ENCODE measurements at places on chromosomes 16 and 17.

DNA sequence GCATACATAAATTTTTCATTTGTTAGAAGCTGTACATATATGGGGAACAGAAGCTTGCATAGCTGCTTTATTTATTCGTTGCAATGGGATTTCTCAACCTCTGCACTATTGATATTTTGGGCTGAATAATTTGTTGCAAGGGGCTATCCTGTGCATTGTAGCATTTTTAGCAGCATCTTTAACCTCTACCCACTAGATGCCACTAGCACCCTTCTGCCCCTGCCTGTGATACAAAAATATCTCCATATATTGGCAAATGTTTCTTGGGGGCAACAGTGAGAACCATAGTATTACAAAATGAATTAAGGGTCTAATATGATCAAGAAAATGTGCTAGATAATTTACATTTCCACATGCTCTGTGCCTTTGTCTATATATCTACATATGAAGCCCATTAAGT, 1401.0 kb downstream of the CDH11 start:
- DNase-seq, result no peak

- no peak for DNase-seq
These were observed 846 bp downstream of the CPNE7 start for GRCh38 chr16:89576153-89577054.

GRCh38 chr16:85321509-85322271, 209.4 kb upstream of the CIBAR2 start:
- DNase-seq, result no peak

- no peak for DNase-seq
These were observed 1.1 kb downstream of the DCUN1D3 start for GRCh38 chr16:20899071-20899470.

DNA sequence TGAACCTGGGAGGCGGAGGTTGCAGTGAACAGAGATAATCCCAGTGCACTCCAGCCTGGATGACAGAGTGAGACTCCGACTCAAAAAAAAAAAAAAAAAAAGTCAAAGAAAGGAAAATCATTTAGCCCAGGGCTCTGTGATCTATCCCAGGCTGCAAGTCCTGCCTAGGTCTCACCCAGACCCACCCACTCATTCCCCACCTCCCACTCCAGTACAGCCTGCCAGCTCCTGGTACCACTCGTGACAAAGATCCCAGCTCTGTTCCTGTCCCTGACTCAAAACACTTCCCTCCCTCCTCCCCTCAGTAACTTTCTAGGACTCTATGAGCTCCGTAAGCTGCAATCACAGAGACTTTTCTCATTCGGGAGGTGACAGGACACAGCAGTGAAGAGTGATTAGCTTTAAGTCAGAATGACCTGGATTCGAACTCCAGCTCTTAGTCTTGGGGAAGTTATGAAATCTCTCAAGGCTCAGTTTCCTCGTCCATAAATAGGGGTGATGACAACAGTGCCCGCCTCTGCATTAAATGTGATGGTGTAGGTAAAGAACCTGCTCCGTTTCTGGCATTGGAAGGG, 28.0 kb upstream of the MRPS23 start:
- no peak for DNase-seq

- no peak for DNase-seq
These were observed 70.1 kb upstream of the BCO1 start for GRCh38 chr16:81168406-81168805.

- no peak for DNase-seq
These were observed 6.4 kb upstream of the ODF4 start for GRCh38 chr17:8333281-8333680.

DNA sequence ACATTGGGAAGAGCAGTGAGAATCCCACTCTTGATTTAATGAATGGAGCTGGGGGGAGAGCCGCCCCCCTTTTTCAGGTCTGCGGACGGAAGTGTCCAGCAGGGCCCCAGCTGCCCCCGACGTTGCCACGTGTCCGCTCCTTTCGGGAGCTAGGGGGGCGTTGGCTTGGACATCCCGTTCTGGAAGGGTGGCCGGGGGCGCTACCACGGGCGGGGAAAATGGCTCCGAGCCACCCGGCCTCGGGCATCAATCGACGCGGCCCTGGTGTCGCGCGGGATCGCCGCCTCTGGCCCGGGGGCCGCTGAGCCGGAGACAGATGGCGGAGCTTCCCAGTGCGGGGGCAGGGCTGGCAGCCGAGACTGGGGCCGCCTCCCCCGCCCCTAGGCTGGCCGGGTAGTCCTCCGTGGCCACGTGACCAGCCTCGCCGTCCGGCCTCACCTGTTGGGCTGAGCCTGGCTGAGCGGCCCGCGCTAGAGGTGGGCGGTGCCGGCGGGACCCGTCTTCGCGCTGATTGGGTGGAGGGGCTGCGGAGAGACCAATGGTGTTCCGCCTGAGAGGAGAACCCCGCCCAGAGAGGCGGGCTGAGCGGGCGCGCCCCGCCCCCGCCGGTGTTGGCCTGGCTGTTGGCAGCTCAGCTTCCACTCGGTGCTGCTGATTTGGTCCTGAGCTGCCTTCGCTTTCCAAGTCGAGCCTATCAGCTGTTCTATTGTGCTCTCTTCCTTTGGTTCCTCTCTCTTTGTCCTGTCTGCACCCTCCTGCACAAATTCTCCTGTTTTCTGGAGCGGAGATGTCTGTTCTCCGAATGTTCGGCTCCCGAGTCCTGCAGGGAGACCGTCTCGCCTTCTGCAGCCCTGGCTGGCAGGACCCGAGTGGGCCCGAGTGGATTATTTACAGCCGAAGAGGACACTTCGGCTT, 8.3 kb downstream of the HS3ST3B1 start:
- DNase-seq, result peak; percentile 90

DNA sequence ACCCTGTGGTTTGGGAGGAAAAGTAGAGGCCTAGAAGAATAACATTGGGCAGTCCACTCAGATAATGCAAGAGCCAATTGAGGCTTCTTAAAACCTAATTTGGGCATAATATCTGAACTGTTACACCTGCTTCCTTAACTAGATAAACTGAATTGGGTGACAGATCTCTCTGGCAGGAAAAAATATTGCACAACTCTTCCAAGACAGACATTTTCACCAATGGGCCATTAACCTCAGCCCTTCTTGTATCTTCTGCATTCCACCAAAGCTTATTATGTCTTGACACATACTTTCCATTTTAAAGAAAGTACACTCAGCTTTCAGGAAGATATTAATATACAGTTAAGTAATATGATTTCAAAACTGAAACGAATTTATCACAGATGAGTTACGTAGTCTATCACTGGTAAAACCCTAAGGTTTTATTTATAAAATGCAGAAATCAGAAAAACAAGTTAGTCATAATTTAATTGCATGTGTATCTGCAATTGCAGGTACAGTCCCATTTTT, 79.9 kb upstream of the MON1B start:
- DNase-seq, result no peak

DNA sequence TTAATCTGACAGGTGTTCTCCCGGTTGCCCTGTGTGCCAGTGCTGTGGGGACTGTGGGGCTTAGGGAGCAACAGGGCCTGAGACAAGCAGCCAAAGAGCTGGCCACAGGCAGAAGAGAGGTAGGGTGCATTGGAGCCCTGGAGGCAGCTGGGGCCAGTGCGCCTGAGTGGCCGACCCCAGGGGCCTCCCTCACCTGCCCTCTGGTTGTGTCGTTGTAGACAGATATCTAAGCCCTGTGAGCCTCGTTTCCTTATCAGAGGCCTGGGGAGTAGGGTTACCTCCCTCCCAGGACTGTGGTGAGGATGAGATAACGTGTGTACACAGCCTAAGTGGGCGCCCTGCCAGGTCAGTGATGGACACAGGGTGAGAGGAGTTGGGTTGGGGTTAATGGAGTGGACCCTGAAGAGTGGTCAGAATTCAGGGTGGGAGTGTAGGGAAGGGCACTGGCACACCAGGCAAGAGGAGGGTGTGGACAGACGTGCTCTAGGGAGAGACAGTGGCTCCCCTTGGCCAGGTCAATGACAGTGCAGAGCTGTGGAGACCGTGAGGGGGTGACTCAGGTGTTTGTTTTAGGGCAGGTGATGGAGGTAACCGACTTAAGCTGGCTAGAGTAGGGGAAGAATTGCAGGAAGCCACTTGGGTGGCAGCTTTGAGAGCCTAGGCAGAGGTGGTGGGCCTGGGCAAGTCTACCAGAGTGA, 3.4 kb downstream of the NARF start:
- DNase-seq, result no peak

GRCh38 chr16:83863682-83864081, 35.2 kb upstream of the MLYCD start:
- DNase-seq, result no peak

GRCh38 chr16:64621616-64622015, 500.2 kb downstream of the CDH11 start:
- DNase-seq, result no peak

GRCh38 chr17:9729034-9729650, 62.2 kb downstream of the DHRS7C start:
- no peak for DNase-seq

DNA sequence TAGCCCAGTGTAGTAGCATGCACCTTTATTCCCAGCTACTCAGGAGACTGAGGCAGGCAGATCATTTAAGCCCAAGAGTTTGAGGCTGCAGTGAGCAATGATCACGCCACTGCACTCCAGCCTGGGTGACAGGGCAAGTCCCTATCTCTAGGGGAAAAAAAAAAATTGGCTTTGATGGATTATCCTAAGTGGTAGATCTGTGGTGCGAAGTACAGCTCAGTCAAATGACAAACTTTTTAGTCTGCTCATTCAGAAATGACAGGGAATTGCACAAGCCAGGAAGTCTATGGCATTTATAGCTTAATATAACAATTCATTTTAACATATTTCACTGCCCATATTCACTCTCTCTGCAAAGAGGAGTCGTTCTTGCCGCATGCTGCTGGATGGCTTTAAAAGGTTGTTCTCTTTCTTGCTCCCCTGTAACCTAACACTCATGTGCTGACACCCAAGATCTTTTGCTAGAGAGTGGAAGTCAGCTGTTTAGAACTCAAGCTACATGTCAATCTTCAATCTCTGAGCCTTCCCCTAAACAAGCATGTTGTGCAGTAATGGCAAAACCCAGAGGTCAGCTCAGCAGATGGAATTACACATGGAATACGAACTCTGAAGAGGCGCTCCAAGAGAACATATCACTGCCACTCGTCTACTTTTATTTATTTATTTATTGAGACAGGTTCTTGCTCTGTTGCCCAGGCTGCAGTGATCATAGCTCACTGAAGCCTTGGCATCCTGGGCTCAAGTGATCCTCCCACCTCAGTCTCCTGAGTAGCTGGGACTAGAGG, 32.8 kb downstream of the RNF157 start:
- no peak for DNase-seq

Data from SW 1271 (cell line).